ENCODE measurements at places on chromosomes 3 and 15. TPM values are rescaled to one million over a fixed set of nuclear protein-coding genes. Genes with fewer than 3 reads are reported as not detected.

PAK6 gene
- total RNA-seq, result 20.7 TPM

GOLGA8J gene
- not detected for total RNA-seq

TPRG1 gene
- 1.5 TPM for total RNA-seq

EXD1 gene
- not detected for total RNA-seq

C3orf22 gene
- total RNA-seq, result not detected

PLCB2 gene
- 4.0 TPM for total RNA-seq

FMN1 gene
- total RNA-seq, result 1.6 TPM

PRICKLE2 gene
- 6.0 TPM for total RNA-seq

CORO2B gene
- 0.21 TPM for total RNA-seq

MYL3 gene
- 13.8 TPM for total RNA-seq

TJP1 gene
- total RNA-seq, result 181 TPM

COL7A1 gene
- total RNA-seq, result 5.2 TPM

DNA sequence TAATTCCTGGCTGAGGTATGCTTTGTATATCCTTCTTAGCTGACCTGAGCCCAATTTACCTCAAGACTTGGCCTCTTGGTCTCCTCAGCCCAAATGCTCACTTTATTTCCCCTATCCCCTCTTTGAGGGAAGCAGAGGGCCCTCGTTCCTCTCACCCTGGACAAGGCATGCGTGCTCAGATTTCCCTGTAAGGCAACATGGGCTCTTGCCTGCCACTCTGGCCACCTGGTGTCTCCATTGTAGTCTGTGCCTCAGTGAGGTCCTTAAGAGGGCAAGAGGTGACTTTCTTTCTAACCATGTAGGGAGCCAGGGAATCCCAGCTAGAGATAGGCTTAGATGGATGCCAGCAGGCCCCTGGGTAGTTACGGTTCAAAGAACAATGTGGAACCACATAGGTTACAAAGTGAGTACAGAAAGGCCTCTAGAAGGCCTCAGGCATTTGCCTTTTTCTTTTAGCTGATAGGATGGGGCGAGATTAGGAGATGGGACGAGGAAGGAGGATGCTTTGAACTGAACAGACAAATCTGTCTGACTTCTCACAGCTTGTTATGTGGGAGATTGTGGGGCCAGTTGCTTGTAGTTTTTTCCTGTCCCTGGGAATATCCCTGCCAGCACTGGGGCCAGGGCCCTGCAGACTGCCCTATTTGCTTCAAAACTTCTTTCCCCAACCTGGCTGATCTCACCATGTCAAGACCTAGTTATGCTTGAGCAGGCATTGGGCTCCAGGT is 1.1 kb upstream of the INTS14 start:
- no peak for DNase-seq

GRCh38 chr15:69568173-69569009 is 115.8 kb downstream of the RPLP1 start:
- DNase-seq, result no peak

- no peak for DNase-seq
Observed at GRCh38 chr3:112002096-112002971, 3.6 kb downstream of the TAGLN3 start.

DNA sequence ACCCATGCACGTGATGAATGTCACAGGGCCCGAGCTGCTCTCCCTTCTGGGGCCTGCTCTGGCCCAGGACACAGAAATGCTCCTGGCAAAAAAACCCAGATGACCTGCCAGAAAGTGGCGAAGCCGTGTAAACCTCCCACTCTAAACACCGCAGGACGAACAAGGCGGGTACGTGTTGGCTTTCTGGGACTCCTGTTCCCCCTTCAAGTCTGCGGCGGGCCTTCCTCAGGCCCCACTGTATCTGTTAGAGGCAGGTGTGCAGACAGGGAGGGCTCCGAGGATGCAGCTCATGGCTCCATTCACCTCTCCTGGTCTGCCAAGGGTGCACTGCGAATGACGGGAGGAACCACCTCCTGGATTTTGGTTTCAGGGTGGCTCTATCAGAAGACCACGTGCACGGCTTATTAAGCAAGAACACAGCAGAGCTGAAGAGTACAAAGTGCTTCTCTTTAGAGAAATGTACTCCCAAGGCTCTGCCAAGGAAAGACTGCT is 173.8 kb downstream of the ADAMTS17 start:
- no peak for DNase-seq

DNA sequence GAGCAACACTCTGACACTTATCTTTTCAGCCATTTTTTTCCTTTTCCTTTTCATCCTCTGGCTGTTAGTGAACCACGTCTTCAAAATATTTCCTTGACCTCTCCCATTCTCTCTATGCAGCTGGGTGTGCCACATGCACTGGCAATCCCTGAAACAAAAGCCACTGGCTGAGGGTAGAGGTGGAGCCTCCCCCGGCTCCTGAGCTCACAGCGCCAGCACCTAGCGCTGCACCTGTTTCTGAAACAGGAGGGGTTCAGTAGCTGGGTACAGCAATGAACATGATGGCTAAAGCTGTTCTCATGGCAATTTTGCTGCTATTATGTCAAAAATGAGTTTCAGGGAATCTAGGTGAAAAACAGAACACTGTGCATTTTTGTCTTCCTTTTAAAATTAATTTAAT is 314.7 kb upstream of the ATP10A start:
- no peak for DNase-seq

- DNase-seq, result peak; percentile 55
Observed at GRCh38 chr3:150725548-150725947, 21.8 kb upstream of the ERICH6 start.

DNA sequence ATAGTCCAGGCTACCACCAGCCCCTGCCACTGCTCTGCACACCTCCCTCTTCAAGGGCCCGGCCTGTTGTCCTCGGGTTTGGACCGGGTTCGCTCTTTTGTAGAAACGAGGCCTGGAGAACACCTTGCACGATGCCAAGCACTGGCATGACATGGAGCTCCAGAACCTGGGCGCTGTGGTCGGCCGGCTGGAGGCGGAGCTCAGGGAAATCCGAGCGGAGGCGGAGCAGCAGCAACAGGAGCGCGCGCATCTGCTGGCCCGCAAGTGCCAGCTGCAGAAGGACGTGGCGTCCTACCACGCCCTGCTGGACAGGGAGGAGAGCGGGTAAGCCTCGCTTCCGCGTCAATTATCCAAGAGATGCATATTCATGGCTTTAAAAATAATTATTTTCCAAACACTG is 72.4 kb downstream of the BFSP2 start:
- DNase-seq, result no peak

- no peak for DNase-seq
Observed at GRCh38 chr15:63284335-63284734, 6.9 kb downstream of the APH1B start.

DNA sequence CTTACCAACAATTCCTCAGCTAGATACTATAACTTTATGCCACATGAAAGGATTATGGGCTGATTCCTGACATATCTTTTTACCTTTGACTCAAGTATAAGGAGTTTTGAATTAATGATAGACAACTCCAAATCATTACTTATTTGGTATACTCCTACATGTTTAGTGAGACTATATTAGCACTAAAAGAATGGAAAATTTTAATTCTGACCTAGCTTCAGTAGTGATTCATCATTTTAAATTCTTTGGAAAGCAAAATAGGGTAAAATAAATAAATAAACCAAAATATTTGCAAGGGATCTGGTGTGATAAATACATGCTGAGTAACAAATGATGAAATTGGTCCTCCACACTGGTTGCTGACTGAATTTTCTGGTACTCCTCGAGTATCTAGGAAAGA is 42.3 kb upstream of the VGLL3 start:
- no peak for DNase-seq

GRCh38 chr3:70728311-70728710 is 415.9 kb upstream of the MDFIC2 start:
- DNase-seq, result no peak

DNA sequence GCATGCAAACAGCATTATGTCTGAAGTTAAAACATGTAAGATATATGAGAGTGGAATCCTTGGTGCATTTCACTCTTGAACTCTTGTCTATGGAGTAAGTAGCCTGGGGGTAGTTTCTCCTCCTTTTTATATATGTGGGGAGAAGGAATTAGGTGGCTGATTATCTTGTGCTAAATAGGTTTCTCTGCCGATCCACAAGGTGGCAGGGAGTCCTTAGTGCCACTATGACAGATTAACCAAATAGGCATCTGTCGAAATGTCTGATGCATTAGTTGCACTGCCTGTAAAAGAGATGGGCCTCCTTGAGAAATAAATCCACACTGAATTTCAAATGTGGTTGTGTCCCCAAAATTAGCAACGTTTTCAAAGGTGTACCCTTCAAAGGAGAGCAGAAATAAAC is 170.1 kb downstream of the CNTN4 start:
- DNase-seq, result no peak

- DNase-seq, result no peak
Observed at GRCh38 chr3:155339052-155339451, 45.6 kb upstream of the STRIT1 start.

DNA sequence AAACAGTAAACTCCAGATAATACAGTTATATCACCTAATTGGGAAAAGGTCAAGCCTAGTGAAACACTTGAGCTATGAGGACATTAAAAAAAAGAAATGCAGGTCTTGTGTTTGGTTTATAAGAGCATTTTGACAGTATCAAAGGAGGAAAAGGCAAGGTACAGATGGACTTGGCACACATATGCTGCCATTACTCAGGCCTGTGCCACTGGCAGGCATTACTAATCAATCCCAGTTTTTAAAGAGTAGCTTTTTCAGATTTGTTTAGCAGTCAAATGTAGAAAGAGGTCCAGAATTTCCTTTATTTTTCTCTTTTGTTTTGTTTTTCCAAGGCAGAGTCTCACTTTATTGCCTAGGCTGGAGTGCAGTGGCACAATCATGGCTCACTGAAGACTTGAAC is 38.9 kb downstream of the MDFIC2 start:
- no peak for DNase-seq

GRCh38 chr15:29433050-29433318 is 163.4 kb upstream of the NSMCE3 start:
- no peak for DNase-seq

- DNase-seq, result no peak
Observed at GRCh38 chr3:170520996-170521395, 64.9 kb downstream of the SLC7A14 start.

DNA sequence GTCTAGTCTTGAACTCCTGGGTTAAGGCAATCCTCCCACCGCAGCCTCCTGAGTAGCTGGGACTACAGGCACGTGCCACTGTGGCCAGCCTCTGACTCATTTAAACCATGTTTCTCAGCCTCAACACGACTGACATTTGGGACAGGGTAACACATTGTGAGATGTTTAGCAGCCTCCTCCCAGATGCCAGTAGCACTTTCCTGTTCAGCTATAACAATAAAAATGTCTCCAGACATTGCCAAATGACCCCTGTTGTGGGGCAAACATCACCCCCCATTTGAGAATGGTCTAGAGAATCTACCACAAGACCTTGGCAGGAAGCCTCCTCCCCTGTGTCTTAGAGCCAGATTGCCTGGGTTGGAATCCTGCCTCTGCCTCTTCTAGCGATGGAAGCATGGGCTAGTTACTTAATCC is 8.4 kb downstream of the TMEM40 start:
- no peak for DNase-seq

GRCh38 chr3:98969295-98969694 is 67.8 kb upstream of the DCBLD2 start:
- no peak for DNase-seq

DNA sequence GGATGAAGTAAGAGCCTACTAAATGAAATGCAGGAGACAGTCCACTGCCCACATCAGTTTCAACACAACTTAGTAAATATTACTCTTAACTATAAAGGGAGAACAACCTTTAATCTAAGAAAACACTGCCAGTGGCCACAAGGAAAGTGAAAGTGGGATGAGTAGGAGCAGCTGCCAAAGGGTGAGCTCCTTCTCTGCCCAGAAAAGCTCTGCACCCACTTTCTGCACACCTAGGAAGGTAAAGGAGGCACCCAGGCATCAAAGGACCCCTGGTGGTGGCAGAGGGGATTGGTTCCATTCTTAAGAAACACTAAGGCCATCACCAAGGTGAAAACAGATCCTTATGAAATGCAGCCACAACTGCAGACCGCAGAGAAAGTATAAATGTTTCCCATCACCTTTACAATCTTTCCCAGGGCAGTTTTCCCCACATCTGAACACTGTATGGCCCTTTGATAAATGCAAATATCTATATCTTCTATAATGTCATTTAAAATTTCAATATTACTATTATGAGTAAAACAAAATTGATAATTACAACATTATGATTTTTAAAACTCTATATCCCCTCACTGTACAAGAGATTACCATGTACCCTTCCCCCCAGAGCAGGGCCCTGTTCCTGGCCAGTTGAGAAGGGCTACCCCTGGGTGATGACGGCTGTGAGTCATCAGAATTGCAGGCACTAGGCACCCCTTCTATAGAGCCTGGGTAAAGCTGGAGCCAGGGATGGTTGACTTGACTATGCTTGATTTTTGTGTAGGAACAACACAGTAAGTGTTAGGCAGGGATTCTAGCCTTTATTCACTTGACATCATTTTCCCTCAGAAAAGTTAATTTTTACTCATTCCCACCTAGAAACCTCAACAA is 92.0 kb downstream of the SNRK start:
- peak; percentile 61 for DNase-seq

DNA sequence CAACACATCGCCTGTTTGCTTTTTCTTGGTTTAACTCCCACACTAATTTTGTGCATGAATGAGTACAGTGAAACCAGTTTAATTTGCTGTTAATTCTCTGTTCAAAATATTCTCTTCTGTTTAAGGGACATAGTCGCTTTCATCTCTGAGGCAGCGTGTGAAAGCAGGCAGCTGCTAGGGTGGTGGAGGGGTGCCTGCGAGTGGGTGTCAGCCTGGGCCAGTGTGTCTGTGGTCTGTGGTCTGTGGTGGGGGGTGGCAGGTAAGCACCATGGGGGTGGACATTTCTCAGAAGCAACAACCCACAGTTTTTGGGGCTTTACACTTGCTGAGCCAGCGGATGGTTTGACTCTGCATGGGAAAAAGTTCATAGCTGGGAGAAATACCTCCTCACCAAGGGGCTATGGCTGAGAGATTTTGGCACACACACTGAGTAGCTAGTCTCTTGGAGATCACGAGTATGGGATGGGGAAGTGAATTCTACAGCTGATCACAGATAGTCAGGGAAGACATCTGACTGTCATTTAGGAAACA is 109.2 kb downstream of the EPHB1 start:
- DNase-seq, result no peak

- DNase-seq, result no peak
Observed at GRCh38 chr3:60337421-60337820, 913.8 kb downstream of the FHIT start.

DNA sequence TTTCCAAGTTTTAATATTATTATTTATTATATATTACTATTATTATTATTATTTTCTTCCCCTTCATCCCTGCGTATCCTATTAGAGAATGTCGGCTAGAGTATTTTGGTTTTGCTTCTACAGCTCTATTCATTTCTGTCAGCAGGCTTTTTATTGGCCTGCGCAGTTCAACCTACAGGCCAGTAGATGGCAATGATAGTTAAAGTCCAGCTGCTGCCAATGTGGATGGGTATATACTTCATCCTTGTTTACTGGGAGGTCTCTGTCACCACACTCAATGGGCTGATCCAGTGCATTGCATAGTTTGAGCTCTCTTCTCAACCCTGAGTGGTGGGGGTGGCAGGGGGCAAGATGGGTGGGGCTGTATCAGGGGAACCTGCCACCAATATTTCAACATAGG is 799.8 kb downstream of the NSUN3 start:
- DNase-seq, result peak; percentile 39

- DNase-seq, result no peak
Observed at GRCh38 chr3:3110749-3111361, 681 bp upstream of the IL5RA start.
